ENCODE measurements at places on chromosomes 16 and 17. TPM values are rescaled to one million over a fixed set of nuclear protein-coding genes. Genes with fewer than 3 reads are reported as not detected.

Gene ACADVL
- 234 TPM for total RNA-seq

Gene MPP3
- total RNA-seq: 4.3 TPM

Gene NME2
- total RNA-seq: 918 TPM

Gene C17orf67
- 1.3 TPM for total RNA-seq

Gene EPX
- not detected for total RNA-seq

Gene ZNF469
- total RNA-seq: 11.7 TPM

Gene PKMYT1
- total RNA-seq: 2.7 TPM

Gene CLEC18A
- not detected for total RNA-seq

Gene HSPB9
- not detected for total RNA-seq

Gene LCAT
- 7.1 TPM for total RNA-seq

Gene NPIPA5
- total RNA-seq: 11.1 TPM

Gene DNAAF8
- 5.1 TPM for total RNA-seq

Gene TMEM100
- total RNA-seq: 7.6 TPM

Gene PRAC2
- not detected for total RNA-seq

Gene TBC1D3K
- not detected for total RNA-seq

Gene KRTAP2-2
- total RNA-seq: not detected

Gene TP53TG3C
- total RNA-seq: not detected

Gene ZNF423
- 13.9 TPM for total RNA-seq

Gene UQCRC2
- 134 TPM for total RNA-seq

Gene CDRT4
- 0.12 TPM for total RNA-seq

Gene RAB11FIP3
- total RNA-seq: 26.7 TPM

Gene SMARCE1
- total RNA-seq: 59.0 TPM

Gene PLLP
- total RNA-seq: 0.17 TPM

Gene ZG16
- not detected for total RNA-seq

Gene ESRP2
- not detected for total RNA-seq

Gene CLEC3A
- not detected for total RNA-seq

Gene CDH8
- total RNA-seq: not detected

Gene SULT1A3
- 2.6 TPM for total RNA-seq

Gene PAQR4
- 4.0 TPM for total RNA-seq

Gene ABCA8
- total RNA-seq: 58.8 TPM

Gene GP1BA
- not detected for total RNA-seq

Gene UNC13D
- 0.70 TPM for total RNA-seq

Gene CXCL16
- total RNA-seq: 3.3 TPM

Gene PRSS8
- 0.12 TPM for total RNA-seq

Gene WNT9B
- not detected for total RNA-seq

Gene SLC16A6
- total RNA-seq: not detected

Gene ARHGAP27
- total RNA-seq: 2.2 TPM

Gene PTX4
- total RNA-seq: 1.9 TPM

Gene ANKRD40CL
- not detected for total RNA-seq

Gene ARL5C
- not detected for total RNA-seq

Gene LIMD2
- 16.3 TPM for total RNA-seq

Gene PLXDC1
- 0.09 TPM for total RNA-seq

Gene RNF43
- not detected for total RNA-seq

Gene NT5M
- total RNA-seq: 2.5 TPM

Gene SULT1A1
- total RNA-seq: 47.4 TPM

Gene C1QL1
- 13.5 TPM for total RNA-seq

Gene YPEL3
- 50.2 TPM for total RNA-seq

Gene RAC3
- total RNA-seq: 17.4 TPM

Gene C16orf96
- total RNA-seq: 0.09 TPM

Gene RAPGEFL1
- total RNA-seq: 1.4 TPM

Gene OMG
- total RNA-seq: 7.9 TPM

Gene OTOP3
- not detected for total RNA-seq

Gene SEBOX
- total RNA-seq: not detected

Gene ASGR2
- not detected for total RNA-seq

Gene ANKFY1
- total RNA-seq: 23.6 TPM

Gene DCTPP1
- total RNA-seq: 24.3 TPM

Gene C17orf100
- 2.9 TPM for total RNA-seq
